ENCODE measurements at places on chromosomes 11 and 22.

DNA sequence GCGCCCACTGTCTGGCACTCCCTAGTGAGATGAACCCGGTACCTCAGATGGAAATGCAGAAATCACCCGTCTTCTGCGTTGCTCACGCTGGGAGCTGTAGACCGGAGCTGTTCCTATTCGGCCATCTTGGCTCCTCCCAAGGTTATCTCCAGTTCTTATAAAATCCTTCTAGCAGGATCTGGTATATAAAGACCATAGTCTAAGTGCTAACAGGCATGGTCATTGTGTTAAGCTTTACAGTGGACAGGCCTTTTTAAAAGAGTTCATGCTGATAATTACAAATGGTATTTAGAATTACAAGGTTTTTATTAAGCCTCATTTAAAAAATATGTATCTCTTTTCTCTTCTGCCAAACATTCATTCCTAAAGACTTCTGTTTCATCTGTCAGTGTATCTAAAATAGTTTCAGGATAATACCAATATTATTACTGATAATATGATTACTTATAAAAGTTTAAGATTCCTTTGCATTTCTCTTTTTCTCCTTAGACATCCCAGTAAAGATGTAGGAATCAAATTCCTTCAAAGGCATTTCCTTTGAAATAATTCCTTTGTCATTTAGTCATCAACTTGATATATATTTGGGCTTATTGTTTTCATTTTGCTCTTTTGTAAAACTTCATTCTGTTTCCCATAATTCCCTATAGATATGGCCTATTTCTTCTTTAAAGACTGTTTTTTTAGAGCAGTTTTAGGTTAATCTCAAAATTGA, 20.7 kb downstream of the DDX10 start:
- DNase-seq: no peak

- DNase-seq: no peak
Observed at GRCh38 chr11:77345621-77346020, 44.1 kb upstream of the GDPD4 start.

DNA sequence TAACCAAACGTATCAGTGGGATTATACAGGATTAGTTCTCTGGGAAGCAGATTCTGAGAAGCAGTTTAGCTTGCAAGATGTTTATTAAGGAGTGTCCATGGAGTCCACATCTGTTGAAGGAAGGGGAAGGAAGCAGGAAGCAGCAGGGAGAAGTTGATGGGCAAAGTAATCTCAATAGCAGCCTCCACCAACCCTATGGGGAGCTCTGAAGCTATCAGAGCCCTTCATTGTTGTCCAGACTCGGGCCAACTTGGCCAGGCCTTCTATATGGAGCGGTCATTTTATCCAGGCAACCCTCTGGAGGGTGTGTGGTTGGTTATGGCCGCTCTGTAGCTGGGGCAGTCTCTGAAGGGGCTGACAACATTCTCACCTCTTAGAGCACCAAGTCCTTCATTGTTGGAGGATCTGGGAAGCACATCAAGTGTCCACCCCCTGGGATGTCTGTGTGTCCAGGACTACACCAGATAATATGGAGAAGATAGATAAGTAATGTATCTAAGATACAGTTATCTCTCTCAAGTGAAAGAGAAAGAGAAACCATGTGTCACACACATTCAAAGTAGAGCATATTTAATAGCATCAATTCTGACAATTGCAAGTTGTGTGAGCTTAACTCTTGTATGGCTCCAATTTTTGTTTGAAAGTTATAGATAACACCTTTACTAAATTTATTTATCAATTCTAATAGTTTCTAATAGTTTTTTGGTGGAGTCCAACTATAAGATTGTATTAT, 101.7 kb upstream of the TRIM77 start:
- no peak for DNase-seq

DNA sequence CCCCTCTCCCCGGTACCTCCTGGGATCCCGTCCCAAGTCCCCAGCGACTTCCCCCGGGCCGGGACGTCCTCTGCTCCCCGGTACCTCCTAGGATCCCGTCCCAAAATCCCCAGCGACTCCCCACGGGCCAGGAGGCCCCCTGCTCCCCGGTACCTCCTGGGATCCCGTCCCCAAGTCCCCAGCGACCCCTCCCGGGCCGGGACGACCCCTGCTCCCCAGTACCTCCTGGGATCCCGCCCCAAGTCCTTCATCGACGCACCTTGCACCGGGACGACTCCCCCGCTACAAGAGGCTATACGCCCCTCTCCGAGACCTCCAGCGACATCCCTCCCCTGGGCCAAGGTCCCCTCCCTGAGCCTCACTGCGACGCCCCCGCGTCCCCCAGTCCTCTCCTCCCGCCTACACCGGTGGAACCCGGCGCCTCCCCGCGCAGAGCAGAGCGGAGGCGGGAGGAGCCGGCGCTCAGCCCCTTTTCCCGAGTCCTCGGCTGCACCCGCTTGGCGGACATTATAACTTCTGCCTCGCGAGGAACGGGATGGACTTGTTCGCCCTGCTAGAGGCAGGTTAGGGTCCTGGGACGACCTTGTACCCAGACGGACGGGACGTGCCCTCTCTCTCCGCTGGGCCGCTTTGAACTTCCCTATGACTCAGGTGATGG, 912 bp downstream of the KREMEN1 start:
- DNase-seq: no peak

DNA sequence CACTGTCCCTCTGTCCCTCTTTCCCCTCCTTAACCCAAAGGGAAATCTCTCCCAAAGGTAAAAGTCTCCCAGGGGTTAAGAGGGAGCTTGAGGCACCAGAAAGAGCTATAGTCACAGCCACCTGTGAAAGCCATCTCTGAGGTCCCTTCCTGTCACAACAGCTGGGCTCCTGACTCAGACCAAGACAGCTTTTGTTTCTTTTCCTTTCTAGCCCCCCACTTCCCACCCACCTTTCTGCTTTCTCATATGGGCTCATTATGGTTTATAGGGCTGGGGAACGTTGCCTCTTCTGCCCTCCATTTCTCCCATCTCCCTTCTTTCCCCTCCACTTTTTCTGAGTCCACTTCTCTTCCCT, 19.1 kb downstream of the MIF start:
- DNase-seq: no peak

DNA sequence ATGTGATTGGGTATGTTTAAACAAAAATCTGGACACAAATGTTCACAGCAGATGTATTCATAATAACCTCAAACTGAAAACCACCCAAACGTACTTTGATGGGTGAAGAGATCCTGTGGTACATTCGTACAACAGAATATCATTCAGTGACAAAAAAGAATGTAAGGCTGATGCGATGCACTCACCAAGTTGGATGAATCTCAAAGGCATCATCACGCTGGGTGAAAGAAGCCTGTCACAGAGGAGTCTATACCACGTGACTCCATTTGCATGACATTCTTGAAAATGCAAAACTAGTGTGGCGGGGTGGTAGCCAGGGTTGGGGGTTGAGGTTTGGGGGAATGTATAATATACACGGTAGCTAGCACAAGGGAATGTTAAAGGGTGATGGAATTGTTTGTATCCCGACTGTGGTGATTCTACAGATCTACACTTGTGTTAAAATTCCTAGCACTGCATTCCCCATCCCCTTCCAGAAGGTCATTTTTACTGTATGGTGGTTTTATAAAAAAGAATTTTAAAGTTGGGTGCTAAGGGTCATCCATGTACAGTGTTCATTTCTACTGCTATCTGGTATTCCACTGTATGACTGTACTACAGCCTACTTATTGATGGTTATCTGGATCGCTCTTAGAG, 35.0 kb upstream of the SLC25A1 start:
- no peak for DNase-seq

GRCh38 chr11:118410055-118410745, 8.8 kb downstream of the ATP5MG start:
- DNase-seq: no peak

DNA sequence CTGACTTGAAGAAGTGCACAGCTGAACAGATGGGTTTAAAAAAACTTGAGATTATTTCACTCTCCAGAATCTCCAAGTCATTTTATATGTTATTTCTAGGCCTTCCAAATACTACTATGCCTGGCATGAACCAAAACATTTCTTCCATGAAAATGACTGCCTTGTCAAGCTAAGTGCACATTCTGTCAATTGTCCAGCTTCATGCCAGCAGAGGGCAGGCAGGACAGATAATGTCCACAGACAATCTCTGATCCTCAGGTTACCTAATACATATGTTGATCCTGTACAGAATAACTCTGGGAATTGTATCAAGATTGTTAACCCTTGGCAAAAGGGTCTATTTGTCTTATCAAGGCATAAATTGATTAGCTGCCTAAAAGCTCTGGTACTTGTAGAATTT, 229.5 kb downstream of the AASDHPPT start:
- DNase-seq: no peak

GRCh38 chr22:41757502-41757901, 43.0 kb upstream of the CCDC134 start:
- DNase-seq: no peak

DNA sequence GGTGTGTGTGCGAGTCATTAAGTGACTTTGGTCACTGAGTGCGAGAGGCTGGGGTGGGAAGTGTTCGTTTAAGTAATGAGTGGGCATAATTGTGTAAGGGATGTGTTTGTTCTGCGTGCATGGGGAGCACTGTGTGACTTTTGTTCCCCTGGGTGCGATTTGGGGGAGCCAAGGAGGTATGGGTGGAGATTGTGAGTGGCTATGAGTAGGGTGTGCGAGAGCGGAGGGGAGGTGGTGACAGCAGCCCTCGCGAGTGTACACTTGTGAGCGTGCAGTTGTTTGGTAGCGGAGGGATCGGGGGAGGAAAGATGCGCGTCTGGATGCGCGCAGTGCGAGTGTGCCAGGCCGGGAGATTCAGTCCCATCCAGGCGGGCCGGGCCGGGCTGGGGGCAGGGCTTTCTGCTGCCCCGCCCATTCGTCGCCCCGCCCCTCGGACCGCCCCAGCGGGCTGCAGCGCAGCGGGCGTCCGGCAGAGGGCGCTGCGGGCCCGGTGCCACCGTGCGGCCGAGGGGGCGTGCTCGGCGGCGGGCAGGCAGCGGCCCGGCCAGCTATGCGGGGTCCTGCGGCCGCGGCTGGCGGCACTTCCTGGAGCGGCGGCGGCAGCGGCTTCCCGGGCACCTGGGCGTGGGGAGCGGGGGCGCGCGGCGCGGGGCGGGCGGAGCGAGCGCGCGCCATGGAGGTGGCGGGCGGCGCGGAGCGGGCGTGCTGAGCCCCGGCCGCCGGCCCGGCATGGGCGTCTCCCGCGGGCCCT, at the start of gene DGKZ:
Gene DGKZ, plus strand, starts transcription at position 578 of the 751 bp plus-strand sequence. CDS start 197 bp downstream, outside the sequence.
- no peak for DNase-seq

DNA sequence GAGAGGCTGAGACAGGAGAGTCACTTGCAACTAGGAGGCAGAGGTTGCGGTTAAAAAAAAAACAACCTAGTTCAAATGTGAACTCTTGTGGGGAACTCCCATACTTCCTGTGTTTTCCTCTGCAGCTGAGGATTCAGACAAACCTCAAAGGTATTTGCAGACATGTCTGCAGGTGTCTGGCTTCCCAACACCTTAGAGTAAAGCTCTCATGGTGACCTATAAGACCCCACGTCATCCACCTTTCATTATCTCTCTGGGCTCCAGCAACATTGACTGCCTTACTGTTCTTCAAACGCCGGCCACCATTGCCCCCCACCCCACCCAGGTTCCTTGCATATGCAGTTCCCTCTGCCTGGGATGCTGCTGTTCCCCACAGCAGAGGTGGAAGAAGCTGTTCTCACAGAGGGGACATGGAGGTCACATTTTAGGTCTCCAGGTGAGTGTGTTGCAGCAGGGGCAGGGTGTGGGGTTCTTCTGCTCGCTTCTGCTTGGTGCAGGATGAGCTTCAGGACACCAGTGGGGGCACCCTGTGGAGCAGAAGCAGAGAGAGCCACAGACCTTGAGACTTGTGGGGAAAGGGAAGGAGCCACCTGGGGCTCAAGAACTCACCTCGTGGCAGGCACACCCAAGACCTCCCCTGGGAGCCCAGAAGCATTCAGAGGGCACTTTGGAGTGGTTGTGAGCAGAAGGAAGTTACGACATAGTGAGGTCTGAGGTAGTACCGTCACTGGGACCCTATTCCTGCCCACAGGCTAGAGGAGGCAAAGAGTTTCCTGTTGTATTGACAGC, 203.2 kb downstream of the CSNK2A3 start:
- DNase-seq: no peak

- no peak for DNase-seq
Observed at GRCh38 chr22:37283393-37283937, 1.2 kb downstream of the CYTH4 start.

- DNase-seq: no peak
Observed at GRCh38 chr22:38868886-38869381, 3.1 kb downstream of the CBX6 start.

DNA sequence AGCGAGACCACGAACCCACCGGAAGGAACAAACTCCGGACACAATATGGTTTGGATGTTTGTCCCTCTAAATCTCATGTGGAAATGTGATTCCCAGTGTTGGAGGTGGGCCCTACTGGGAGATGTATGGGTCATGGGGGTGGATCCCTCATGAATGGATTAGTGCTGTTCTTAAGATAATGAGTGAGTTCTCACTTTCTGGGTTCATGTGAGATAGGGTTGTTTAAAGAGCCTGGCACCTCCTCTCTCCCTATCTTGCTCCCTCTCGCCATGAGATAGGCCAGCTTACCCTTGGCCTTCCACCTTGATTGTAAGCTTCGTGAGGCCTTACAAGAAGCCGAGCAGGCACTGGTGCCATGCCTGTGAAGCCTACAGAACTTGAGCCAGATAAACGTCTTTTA, 184.6 kb downstream of the LRRC4C start:
- no peak for DNase-seq

- DNase-seq: no peak
Observed at GRCh38 chr11:66428933-66429332, 8.1 kb downstream of the NPAS4 start.

GRCh38 chr11:13294771-13295579, 17.4 kb downstream of the BMAL1 start:
- DNase-seq: no peak

All from NCI-H187 treated with DMSO at 0.1 percent for 48 hours (cell line).